ENCODE measurements at places on chromosomes 5 and 9.

DNA sequence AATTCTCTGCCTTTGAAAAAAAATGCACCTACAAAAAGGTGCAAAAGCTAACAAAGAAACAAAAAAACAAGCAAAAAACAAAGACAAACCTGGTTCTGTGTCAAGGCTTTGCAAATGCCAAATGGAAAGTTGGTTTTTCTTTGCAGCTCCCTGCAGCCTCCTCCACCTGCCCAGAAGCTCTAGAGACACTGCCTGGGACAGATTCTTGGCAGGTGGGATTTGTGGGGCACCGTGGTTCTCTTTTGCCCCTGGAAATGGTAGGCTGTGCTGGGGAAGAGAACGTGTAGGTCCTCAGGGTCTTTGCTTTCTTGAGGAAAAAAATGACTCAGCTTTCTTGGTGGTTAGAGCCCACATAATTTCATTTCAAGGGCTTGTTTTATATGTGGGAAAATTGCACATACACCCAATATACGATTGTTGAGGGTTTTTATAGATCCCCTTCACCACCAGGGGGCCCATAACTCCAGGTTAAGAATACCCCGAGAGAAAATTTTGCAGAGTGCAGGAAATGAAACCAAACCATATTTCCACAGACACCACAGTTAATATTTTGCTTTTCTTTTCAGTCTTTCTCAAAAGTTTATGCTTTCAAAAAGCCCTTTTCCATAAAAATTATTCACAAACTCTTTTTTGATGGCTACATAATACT lies 58.7 kb downstream of the NXNL2 start:
- DNase-seq = peak; percentile 42

DNA sequence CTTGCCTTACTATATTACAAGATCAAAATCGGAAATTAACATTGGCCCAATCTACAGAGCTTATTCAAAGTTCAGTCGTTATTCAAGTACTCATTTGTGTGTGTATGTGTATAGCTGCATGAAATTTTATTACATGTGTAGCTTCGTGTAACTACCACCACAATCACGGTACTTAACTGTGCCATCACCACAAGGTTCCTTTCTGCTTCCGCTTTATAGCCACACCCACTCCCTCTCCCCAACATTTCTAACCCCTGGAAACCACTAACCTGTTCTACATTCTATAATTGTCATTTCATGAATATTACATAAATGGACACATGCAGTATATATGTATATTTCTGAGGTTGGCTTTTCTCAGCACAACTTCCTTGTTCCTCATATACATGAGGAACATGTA lies 4.0 kb upstream of the TEX48 start:
- peak; percentile 65 for DNase-seq

DNA sequence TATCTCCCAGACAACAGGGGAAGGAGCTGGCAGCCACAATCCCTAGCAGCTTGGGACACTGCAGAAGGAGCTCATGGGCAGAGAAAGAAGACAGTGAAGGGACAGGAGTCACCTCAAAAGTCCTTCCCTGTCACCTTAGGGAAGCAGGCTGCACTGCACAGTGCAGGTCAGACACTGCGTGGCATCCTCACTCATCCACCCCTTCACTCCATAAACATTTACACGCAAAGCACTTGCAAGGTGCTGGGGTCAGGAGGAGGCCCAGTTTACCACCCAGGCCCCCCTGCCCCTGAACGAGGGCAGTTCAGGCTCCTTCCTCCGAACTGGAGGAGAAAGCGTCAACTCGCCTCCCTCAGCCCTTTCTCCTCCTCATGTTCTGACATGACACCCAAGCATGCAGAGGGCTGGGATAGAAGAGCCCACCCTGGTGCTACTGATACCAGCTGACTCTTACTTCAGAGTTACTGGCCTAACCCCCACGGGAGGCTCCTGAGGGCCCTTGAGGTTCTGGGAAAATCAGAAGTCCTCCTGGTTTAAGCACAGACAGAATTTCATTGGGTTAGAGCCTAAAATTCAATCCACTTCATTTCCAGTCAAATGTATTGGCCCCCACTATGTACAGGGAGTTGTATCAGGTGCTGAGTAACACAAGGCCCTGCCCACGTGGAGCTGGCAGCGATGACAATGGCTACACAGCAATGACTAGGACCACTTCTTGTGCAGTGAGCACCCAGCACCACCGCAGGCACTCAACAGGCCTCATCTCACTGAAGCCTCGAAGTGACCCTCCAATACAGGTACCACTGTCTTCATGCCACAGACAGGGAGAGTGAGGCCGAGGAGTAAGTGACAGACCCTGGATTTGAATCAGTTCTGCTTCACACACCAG lies 70.4 kb downstream of the RAPGEF1 start:
- no peak for DNase-seq

DNA sequence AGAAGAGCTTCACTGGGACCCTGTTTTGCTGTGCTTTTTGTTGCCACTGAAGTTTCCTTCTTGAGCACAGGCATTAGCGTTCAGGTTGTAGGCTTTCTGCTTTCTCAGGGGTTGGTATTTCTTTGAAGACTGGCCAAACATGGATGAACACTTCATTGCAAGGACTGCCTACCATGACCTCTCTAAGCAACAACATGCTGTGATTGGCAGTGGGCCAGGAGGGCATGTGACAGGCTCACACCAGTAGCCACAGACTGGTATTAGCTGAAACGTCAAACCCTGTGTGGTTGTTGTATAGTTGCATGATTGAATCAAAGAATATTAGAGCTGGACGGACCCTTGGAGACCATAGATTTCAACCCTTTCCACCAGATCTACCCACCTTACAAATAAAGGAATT lies 20.0 kb upstream of the MLANA start:
- no peak for DNase-seq

- DNase-seq = no peak
Measured at GRCh38 chr9:90054810-90055209, 450.0 kb downstream of the GADD45G start.

- no peak for DNase-seq
Measured at GRCh38 chr5:92562065-92562464, 1019.0 kb downstream of the NR2F1-AS1 start.

DNA sequence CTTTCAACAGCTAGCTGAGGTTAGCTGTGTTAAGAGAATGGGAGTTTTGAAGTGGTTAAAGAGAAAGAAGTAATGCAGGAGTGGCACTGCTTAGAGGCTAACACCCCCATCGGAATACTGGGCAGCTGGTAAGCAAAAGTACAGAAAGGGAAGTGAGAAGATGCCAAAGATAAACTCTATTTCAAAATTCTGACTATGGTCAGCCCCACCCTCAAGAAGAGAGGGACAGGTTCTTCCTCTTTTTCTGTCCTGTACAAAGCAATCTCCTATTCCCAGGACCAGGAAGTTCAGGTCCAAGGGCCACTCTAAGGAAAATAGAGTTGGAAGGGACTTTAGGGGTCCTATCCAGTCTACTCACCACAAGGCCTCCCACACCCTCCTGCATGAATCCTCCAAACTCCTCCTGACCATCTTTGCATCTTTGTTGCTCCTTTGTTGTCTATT lies 45.9 kb upstream of the JAK2 start:
- no peak for DNase-seq

GRCh38 chr5:34687269-34688011 lies 31.3 kb downstream of the RAI14 start:
- DNase-seq = no peak

DNA sequence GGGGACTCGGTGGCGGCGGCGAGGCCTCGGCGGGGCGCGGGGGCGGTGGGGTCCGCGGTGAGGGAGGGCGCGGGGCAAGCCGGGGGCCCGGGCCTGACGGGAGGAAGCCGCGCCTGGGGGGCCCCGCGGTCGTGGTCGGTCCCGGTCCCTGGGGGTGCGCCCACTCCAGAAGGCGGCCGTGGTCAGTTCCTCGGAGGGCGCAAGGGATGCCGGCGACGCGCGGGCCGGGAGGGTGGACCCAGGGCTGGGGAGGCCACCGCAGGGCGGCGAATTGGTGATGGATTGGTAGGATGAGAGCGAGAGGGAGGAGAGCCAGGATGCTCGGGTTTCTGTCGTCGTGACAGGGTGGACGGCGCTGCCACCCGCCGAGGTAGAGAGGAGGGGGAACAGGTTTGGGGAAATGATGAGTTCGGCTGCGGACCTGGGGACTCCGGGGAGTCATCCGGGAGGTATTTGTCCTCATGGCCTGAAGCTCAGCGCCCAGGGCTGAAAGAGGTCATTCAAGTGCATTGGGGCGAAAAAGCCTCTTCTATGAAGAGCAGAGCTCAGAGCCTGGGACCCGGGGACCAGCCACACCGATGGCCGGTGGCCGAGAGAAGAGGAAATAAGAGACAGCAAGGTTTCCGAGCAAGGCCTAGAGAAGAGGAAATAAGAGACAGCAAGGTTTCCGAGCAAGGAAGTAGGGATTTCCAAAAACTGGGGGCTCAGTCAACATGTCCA lies 557 bp downstream of the GNG10 start:
- peak; percentile 28 for DNase-seq

DNA sequence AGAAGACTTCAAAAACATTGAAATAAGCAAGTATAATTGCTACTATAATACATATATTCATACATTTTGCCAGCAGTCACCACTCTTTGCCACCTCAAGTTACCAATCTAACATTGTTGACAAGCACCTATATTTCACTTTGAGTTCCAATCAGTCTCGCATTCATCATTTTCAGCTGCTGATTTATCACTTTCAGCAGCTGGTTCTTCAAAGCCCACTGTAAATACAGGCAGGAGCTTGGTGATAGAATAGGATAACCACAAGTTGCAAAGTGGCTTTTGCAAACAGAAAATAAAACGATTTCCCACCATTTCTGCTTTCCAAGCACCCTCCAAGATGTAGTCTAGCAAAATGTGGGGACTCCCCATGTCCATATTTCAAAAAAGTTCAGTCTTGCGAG lies 114.2 kb upstream of the ITGA1 start:
- no peak for DNase-seq

- DNase-seq = no peak
Measured at GRCh38 chr5:14768508-14769365, 102.8 kb downstream of the ANKH start.

GRCh38 chr9:74115976-74116375 lies 381.2 kb upstream of the RORB start:
- DNase-seq = no peak

DNA sequence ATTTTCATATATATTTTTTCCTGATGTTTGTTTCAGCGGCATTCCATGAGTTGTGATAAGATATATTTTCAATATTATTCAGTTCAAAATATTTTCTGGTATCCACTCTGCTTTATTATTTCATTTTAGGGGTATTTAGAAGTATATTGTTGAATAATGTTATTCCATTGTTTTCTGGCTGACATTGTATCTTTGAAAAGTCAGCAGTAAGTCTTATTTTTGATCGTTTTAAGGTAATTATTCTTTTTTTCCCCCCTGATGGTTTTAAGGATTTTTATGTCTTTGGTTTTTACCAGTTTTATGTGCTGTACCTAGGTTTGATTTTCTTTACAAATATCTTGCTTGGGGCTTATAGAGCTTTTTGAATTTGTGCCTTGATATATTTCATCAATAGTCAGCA lies 6.6 kb upstream of the GLRA1 start:
- no peak for DNase-seq

DNA sequence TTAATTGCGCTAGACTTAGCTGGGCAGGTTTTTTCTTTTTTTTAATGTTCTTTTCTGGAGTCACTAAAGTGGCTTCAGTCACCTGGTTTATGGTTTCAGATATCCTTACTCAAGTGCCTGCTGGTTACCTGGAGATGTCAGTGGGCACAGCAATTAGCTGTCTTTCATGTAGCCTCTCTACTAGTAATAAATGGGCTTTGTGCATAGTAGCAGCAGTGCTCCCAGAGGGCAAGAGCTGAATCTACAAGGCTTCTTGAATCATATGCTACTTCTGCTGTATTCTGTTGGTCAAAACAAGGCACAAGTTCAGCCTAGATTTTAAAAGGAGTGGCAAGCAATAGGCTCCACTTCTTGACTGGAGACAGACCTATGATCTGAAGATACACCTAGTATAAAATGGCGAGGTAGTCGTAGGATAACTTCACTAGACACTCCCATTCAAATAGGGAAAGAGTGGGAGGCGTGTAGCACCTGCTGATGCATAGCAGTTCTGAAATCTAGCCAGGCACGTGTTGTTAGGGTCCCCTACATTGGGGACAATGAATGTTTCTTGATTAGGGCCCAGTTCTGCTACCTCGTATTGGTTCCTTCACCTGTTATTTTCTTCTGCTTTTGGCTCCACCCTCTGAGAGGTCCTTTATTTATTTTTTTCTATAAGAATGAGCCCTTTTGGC lies 7.0 kb downstream of the SCAMP1 start:
- DNase-seq = no peak

DNA sequence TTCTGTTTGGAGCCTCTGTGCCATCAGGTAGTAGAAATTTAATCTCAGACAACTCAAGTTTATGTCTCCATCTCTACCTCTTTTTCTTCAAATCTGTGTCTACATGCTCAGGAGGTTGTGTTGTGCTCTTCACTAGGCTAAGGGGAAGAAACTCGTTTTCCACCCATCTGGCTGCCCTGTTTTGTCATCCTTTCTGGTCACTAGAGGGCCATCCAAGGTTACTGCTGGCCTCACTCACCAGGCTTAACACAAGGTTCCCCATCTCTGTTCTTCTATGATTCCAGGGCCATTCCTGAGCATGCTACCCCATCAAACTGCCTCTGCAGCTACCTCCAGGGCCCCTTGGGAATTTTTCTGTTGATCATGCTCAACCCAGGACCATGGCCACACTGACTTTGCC lies 213.3 kb upstream of the FBXL7 start:
- no peak for DNase-seq

- DNase-seq = no peak
Measured at GRCh38 chr5:133257977-133258376, 206.2 kb downstream of the HSPA4 start.

DNA sequence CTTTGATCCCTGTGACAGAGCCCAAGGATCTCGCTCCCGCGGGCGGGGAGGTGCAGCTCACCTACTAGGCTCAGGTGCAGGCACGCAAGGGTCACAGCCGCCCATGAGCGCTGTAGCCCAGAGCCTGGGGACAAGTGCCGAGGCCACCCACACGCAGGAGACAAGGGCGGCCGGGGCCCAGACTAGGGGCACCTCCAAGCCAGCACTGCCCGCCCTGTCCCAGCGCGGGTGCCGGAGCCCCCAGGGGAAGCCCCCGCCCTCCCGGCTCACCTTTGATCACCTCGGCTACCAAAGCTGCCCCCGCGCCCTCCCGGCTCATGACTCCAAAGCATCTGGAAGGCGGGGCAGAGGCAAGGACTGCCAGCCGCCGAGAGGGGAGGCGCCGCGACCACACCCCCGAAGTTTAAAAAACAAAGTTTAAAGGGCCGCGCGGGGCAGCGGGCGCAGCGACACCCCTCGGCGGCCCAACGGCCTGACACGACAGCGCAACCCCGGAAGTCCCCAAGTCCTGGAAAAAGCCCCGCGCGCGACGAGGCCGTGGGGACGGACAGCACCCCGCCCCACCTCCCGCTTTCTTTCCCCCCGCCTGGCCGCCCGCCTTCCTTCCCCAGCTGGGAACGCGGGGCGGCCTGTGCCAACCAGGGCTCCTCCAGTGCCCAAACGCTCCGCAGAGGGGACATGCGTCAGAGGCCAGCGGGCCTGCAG lies 53.0 kb downstream of the CDC14B start:
- DNase-seq = peak; percentile 80

- no peak for DNase-seq
Measured at GRCh38 chr9:91710158-91710557, 239.9 kb downstream of the ROR2 start.

- DNase-seq = no peak
Measured at GRCh38 chr5:169421677-169422076, 120.7 kb upstream of the SLIT3 start.

Measured in CD4-positive, alpha-beta memory T cell (primary cell).